ENCODE measurements at places on chromosomes 1 and 21.

GRCh38 chr1:6235296-6235677 is 477 bp downstream of the ICMT start:
- DNase-seq: no peak

DNA sequence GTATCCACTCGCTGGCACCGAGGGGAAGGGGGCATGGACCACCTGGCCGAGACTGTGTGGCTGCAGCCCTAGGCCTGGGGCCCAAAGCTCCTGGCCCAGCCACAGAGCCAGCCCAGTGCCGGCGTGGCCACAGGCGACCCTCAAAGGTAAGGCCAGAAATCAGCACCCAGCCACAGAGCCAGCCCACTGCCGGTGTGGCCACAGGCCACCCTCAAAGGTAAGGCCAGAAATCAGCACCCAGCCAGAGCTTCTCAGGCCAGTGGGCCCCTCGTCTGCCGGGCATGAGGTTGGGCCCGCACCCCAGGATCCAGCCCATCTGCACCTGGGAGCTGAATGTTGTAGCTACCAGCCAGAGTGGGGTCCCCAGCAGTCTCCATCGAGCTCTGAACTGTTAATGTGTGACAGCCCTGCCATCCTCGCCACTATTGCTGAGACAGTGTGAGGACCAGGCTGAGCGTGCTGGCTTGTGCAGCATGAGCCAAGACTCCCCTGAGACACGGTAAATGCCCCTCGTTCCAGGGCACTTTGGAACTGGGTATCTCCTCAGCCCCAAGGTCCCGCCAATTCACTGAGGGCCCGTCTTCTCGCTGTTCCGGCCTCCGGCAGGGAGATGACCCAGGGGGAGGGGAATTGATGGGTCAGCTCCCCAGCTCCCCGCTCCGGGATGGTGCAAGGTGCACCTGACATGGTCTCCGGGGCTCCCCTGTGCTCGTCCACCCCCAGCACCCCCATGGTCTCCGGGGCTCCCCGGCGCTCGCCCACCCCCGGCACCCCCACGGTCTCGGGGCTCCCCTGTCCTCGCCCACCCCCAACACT is 4.7 kb upstream of the FTCD start:
- DNase-seq: no peak

- DNase-seq: no peak
Observed at GRCh38 chr1:183982172-183982963, 55.2 kb downstream of the COLGALT2 start.

DNA sequence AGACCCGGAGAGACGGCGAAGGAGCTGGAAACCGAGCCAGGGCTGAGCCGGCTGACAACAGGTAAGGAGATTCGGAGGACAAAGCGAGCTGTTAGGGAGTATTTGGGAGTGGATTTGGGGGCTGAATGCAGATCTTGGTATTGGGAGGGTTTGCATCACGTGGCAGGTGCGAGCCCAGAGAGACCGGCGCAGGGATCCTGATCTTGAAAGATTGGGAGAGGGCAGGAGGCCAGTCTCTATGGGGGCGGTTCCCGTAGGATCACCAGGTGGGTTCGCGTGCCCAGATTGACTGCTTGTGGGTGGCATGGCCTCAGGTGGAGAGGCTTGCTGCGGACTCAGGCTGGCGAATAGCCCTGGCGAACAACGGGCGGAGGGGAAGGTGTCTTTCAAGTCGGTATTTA is 204 bp downstream of the CIART start:
- DNase-seq: no peak

DNA sequence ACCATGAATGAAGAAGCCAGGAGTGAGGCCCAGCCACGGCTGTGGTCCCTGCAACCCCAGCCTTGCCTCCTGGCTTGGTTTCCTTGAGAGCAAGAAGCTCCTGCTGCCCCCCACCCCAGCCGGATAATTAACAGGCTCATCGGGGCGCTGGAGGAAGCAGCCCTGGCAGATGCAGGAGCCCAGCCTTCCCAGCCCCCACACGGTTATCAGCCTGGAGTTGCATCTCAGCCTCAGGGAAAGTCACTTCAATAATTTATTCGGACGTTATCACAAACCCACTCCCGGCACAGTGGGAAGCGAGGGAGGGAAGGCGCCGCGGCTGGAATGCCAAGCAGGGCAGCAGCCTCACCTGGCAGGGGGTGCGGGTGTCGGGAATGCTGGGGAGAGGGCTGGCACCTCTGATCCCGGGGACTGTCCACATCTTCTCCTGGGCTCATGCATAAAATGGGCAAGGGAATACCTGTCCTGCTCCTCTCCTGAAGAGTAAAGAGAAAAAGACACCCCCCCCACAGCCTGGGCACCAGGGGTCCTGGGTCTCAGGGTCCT is 43.3 kb upstream of the LRP8 start:
- no peak for DNase-seq
